Kidney glomerular epithelial cell (primary cell): ENCODE measurements at places on chromosomes 12 and 14.
A peak's percentile ranks its signal among the peaks of the same experiment; 100 is the strongest.

GRCh38 chr14:25094171-25094907 lies 44.4 kb upstream of the STXBP6 start:
- DNase-seq, result no peak

DNA sequence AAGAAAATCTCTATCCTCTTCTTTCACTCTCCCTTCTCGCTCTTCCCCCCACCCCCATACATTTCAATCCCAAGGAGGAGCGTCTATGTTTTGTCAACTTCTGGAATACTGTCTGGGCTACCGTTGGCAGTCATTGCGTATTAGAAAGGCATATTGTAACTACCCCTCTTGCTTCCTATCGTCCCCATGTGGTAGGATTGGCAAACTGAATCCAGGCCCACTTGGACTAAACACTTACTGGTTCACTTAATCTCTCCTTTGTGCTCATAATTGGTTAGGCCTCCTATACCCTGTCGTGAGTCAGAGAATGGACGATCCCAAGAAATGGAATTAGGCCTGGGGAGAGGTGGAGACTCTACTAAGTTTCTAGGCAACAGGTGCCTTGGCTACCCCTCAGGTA lies 68.8 kb upstream of the SLC8A3 start:
- no peak for DNase-seq

DNA sequence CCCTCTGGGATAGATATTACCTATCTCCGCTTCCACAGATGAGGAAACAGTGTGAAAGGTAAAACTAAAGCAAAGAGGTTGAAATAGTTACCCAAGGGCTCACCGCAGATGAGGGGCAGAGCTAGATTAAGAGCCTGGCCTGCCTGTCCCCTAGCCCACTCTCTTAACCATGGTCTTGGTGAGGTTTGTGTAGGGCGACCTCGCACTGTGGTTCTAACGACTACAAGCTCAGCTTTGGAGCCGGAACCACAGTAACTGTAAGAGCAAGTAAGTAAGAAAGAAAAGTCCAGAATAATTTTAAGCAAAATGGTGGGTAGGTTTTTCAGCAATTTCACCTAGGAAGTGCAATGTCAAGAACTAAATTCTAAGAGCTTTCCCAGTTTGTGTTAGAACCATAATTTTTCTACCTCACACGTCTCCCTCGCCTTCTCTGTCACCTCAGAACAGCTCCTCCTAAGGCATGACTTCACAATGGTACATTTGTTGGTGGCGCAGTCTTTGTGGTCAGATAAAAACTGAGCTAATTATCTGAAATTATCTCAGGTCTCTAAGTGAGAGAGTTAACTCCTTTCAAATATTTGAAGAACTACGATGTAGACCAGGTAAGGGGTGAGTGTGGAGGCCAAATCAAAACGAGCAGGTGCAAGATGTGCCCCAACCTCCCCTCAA lies 64.8 kb downstream of the DAD1 start:
- no peak for DNase-seq

DNA sequence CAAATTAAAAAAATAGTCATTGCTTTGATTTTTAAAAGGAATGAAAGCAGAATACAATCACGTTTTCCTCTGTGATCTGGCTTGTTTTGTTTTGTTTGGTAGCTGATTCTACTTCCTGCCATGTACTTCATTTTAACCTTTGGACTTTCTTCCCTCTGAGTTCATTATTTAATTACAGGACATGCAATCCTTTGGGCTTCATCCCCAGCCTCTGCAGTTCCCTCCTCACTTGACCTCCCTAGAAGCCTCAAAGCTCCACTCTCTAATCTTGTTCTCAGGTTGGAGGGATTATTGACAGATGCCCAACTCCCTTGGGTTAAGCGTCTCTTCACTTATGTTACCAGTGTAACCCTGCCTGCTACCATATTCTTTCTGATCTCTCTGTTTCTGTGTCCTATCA lies 967.9 kb upstream of the SEL1L start:
- no peak for DNase-seq

- no peak for DNase-seq
These were observed 22.5 kb upstream of the PCNX1 start for GRCh38 chr14:70884595-70885342.

DNA sequence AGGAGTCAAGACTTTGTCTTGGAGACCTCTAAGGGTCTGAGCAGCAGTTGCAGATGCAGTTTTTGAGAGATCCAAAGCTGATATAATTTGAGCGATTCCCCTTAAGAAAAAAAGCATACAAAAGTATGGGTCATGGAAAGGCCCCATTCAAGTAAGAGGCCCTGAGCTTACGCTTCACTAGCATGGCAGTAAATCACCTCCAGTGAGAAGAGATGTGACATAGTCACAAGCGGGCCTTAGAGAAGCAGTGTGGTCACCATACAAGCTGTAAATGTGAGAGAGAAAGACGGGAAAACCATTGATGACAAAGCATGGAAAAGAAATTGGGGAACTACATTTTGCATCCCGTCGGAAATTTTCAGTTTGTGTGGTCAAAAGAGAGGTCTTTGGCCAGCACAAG lies 70.6 kb upstream of the GSC start:
- DNase-seq, result no peak

- no peak for DNase-seq
These were observed 48.3 kb downstream of the SLC41A2 start for GRCh38 chr12:104909761-104910160.

- DNase-seq, result no peak
These were observed 12.5 kb upstream of the CRADD start for GRCh38 chr12:93664573-93665138.

- no peak for DNase-seq
These were observed 15.5 kb upstream of the PCNX1 start for GRCh38 chr14:70891737-70892136.

DNA sequence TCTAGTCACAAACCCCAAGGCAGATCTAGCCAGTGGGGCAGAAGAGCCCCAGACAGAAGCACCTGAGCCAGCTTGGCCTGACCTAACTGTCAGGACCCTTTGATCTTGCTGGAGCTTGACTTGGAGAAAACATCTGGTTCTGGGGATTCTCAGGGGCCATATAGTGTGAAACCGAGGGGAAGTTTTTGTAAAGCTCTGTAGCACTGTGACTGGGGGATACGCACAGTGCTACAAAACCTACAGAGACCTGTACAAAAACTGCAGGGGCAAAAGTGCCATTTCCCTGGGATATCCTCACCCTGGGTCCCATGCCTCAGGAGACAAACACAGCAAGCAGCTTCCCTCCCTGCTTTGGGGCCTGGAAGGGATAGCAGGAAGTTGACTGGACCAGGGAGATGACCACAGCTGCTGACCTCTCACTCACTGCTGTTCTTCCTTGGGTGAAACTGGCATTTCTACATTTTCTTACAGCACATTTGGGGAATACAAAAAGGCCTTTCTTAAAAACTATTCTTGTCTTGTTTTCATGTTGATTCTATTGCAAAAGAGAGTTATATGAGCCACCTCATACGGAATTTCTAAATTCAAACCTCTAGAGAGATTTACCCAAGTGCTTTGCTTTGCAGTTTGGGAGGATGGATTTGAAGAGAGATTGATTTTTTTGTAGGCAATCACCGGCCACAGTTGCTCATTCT lies 140.0 kb downstream of the DAD1 start:
- no peak for DNase-seq

GRCh38 chr12:62291864-62292760 lies 31.9 kb downstream of the USP15 start:
- no peak for DNase-seq

DNA sequence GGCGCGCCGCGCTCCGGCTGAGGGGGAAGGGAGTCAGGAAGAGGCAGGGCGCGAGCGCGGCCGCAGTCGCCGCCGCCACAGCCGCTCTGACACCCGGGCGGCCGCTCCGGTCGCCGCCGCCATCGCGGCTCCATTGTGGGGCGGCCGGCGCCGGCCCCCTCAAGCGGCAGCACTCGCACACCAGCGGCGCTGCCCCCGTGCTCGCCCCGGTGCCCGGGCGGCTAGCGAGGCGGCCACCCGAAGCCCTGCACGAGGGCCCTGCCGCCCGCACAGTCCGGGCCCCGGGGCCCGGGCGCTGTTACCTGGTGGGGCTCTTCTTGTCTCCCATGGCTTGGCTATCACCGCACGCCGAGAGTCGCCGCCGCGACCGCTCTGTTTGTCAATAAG lies 202 bp downstream of the YAF2 start:
- no peak for DNase-seq

- no peak for DNase-seq
These were observed 525.1 kb upstream of the FBXO33 start for GRCh38 chr14:39957290-39957689.

GRCh38 chr12:53499266-53500141 lies at the start of gene MAP3K12:
MAP3K12 (minus strand) TSS chr12:53499458; CDS start chr12:53487391, 12,067 bp downstream.
- peak; percentile 12 for DNase-seq

GRCh38 chr12:121223292-121224285 lies 13.7 kb downstream of the P2RX4 start:
- no peak for DNase-seq

DNA sequence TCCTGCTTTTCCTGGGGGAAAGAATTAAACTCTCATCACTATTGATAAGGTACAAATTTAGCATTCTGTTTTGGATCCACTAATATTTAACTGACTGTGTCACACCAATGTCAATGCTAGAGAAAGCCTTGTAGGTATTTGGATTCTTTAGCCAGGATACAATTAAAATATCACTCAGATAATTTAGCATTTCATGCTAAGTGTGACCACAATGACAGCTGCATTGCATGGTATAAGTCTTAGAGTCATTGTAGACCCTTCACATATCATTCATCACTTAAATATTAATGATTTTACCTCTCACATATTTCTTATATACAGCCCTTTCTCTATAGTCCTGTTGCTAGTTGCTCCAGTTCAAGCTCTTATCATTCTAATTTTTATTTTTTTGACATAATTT lies 85.3 kb upstream of the ATP2B1 start:
- DNase-seq, result no peak

- DNase-seq, result no peak
These were observed 12.9 kb downstream of the MDGA2 start for GRCh38 chr14:47662466-47662865.

DNA sequence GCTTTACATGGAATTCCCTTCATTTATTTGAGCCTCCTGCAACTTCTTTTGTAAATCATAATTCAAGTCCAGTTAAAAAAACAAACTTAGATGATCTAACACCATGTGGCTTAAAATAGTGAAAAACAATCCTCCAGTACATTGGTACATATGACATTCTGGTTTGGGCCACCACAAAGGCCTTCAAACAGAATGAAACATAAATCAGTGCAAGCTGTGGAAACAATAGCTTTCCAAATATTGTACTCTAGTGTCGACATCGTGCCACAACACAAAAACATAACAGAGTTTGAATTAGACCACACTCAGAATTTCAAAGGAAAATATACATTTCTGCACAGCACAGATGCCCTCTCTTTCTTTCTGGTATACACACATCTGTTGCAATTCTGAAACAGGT lies 751.3 kb downstream of the SLC6A15 start:
- no peak for DNase-seq

DNA sequence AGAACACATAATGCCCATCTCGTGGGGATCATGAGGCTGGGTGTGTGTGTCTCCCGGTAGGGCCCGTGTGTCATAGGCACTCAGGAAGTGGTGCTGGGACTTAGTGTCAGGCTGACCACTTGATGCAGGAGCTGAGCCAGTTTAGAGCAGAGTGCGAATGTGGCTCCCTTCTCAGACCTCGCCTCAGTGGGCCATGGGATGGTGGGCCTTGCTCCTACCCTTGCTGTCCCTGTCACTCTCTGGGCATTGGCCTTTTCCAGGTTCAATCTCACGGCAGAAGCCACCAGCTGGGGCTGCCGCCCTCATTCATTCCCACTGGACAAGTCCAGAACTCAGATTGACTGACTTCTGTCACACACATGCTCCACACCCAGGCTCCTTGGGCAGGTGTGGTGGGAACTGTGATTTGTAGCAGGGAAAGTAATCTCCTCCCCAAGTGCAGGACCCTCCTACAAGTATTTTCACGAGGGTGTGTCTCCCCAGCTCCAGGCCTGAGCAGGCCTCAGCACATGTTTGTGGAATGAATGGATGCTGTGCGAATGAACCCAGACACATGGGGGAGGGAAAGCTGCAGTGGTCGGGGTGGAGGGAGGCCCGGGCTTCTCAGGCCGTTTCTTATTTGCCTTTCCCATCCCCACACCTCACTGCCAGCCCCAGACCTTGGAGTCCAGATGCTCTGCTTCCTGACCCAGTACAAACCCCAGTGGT lies 54.9 kb downstream of the BEGAIN start:
- DNase-seq, result no peak

GRCh38 chr12:112185093-112185923 lies 59.9 kb downstream of the TRAFD1 start:
- no peak for DNase-seq

GRCh38 chr12:121388421-121388981 lies 11.4 kb upstream of the RNF34 start:
- DNase-seq, result no peak

GRCh38 chr12:131134523-131135310 lies 181.0 kb downstream of the ADGRD1 start:
- no peak for DNase-seq

GRCh38 chr12:109082751-109083150 lies 10.5 kb downstream of the ALKBH2 start:
- DNase-seq, result no peak

DNA sequence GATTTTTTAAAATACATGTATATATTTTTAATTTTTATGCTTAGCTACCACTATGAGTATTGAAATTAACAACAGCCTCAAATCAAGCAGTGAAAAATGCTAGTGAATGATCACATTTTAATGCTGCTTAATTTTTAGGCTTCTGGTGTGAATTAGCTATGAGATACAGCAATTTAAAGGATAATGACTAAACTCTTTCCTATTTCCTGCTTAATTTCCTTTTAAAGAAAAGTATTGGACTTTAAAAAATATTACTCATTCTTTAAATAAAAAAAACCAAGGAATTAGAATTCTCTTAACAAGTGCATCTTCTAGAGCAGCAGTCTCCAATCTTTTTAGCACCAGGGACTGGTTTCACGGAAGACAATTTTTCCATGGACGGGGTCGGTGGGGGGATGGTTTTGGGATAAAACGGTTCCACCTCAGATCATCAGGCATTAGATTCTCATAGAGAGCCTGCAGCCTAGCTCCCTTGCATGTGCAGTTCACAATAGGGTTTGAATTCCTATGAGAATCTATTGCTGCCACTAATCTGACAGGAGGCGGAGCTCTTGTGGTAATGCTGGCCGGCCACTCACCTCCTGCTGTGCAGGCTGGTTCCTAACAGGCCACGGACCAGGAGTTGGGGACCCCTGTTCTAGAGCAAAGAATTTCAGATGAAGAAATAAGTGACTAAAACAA lies 18.6 kb upstream of the NTN4 start:
- DNase-seq, result no peak

- peak; percentile 68 for DNase-seq
These were observed 46.4 kb upstream of the PLXNC1 start for GRCh38 chr12:94101738-94102660.

- no peak for DNase-seq
These were observed 785 bp upstream of the ACTN1 start for GRCh38 chr14:68979722-68980451.

DNA sequence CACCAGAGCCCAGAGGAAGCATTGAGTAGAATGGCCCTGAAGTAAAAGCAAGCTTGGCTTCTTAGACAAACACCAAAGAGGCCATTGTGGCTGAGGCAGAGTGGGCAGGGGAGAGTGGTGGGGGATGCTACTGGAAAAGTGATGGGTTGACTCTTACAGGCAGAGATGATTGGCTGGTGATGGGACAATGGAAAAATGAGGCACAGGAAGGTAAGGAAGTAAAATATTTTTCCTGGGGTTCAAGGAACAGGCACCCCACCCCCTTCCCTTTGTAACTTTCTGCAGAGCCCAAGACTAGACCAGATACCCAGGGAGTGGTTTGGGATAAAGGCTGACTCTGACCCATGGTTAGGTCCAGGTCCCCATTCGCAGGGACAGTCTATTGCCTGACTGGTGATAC lies 34.9 kb upstream of the COL2A1 start:
- DNase-seq, result no peak
